ENCODE measurements at places on chromosomes 3 and 15.

- DNase-seq = no peak
Measured at GRCh38 chr3:108428586-108428985, 81.8 kb downstream of the MYH15 start.

- peak; percentile 16 for DNase-seq
Measured at GRCh38 chr15:58043192-58043903, 22.2 kb downstream of the ALDH1A2 start.

GRCh38 chr3:4831580-4831950 is 147.7 kb upstream of the BHLHE40 start:
- DNase-seq = no peak

DNA sequence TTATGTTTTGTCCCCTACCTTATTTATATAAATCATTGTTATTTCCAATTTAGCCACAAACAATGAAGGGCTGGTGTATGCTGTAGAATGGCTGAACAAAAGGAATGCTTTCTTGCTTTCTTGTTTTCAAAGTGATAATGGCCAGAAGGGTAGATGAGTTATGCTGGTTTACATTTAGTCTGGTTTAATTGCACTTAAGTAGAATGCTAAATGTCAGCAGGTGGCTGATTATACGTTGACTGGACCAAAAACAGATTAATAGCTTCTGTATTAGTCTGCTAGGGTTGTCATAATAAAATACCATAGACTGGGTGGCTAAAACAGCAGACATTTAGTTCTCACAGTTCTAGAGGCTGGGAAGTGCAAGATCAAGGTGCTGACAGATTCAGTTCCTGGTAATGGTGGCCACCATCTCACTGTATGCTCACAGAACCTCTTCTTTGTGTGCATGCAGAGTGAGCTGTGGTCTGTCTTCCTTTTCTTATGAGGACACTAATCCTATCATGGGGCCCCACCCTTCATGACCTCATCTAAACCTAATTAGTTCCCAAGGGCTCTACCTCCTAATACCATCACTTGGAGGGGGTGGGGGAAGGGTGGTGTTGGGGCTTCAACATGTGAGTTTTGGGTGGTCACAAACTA is 17.1 kb upstream of the XIRP1 start:
- no peak for DNase-seq

Measured in NCI-H2171 treated with DMSO at 0.1 percent for 48 hours (cell line).